ENCODE measurements at places on chromosomes 4 and X.

- no peak for DNase-seq
Observed at GRCh38 chr4:15587649-15588048, 67.5 kb downstream of the FBXL5 start.

DNA sequence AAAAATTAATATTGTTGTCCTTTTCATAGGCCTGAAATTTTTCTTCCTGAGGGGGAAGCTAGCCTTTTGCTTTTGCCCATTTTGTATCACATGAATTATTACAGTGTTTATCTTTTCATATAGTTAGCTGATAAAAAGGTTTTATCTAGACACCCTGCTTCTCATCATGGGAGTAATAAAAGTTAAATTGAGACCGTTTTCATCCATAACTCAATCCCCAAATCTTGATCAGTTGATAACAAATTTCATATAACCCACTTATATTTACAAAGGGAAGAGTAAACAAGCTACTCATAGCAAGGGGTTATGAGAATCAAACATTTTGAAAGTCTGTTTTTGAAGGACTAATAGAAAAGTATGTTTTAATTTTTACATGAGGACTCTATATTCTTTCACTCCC, 23.5 kb upstream of the DCX start:
- no peak for DNase-seq

GRCh38 chr4:67204441-67204840, 340.9 kb downstream of the CENPC start:
- DNase-seq: no peak

DNA sequence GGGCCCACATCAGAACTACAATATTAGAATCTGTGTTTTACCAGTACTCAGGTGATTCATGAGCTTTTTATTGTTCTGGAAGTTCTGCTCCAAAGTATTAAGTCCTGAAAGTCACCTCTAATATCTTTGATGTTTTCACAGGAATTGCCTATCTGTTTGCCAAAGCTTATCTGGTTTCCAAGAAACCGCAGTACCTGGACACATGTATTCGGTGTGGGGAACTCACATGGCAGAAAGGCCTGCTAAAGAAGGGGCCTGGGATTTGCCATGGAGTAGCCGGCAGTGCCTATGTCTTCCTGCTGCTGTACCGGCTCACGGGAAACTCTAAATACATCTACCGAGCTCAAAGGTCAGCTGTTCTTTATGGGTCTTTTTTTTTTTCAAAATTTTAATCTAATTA, 18.4 kb upstream of the XK start:
- DNase-seq: no peak

GRCh38 chr4:145195167-145195952, 15.0 kb upstream of the OTUD4 start:
- DNase-seq: no peak

DNA sequence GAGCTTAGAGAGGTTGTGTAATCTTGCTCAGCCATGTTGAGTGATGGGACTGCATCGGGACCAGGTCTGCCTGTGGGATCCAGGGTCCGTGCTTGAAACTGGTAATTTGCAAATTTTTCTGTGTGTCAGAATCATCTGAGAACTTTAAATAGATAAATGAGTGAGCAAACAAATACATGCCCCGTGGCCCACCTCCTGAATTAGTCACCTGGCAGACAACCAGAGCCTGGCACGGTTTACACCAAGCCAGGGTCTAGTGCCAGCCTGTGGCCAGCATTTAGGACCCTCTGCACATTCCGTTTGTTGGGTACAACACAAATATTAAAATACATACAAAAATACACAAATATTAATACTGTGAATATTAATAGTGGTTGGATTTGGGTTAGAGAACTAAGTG, 90.6 kb upstream of the STOX2 start:
- no peak for DNase-seq

- DNase-seq: no peak
Observed at GRCh38 chr4:151034829-151035228, 19.7 kb upstream of the LRBA start.

- no peak for DNase-seq
Observed at GRCh38 chr4:25493466-25493865, 116.4 kb downstream of the ANAPC4 start.
